ENCODE measurements at places on chromosomes 4 and X. TPM values are rescaled to one million over a fixed set of nuclear protein-coding genes. Genes with fewer than 3 reads are reported as not detected.
A peak's percentile ranks its signal among the peaks of the same experiment; 100 is the strongest.

DNA sequence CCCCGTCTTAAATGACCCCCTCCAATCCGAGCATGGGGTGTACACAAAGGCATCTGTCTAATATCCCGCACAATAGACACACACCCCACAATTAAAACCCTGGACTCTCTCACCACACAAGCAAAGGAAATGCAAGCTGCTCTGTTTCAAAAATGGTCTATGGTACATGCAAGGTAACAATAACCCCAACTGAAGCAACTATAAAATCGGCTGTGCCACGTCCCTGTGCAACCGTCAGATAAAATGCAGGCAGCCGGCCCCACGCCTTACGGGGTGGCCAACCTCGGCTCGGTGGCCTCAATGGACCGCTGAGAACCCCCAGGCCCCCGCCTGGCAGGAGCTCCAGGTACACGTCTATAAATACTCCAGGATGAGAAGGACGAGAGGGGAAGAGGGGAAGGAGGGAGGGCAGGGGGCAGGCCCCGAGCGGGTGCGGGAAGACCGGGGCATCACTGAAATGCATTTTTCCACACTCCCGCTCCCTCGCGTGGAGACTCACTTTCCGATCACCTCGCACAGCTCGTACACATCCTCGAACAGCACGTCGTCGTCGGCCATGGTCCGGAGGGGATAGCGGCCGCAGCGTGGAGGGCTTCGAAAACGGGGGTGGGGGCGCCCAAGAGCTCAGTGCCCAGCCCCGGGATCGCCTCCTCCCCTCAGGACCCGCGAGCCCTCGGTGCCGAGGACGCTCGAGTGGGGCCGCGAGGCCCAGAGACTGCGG is 763 bp downstream of the CASK start:
- H3K36me3 ChIP-seq, result no peaks in the 10 kb centered on the region
- peak overlapping the region; percentile 17 for H3K27ac ChIP-seq
- peaks cover 9% of the 10 kb centered on the region for H3K27me3 ChIP-seq
- peak overlapping the region; percentile 84 for H3K4me3 ChIP-seq
- H3K4me1 ChIP-seq, result peaks cover 8% of the 10 kb centered on the region

Gene CCNG2
- 26.4 TPM for polyA plus RNA-seq

Gene NPY2R
- not detected for polyA plus RNA-seq

DNA sequence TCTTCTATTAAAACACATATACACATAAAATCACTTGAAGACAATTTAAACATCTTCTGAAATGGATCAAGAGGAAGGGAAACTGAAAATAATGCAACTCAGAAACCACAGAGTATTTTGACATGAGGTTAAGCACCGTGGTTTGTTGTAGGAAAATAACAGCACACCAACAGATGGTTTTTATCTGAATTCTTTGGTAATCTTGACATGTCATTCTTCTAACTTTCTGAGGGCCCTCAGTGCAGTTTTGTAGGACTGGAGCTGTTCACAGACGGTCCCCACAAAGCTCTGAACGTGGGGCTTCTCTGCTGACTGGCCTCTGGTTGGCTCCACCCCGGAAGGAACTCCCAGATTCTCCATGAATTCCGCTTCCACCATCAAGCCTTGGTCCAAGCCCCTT is 16.0 kb upstream of the TLR8 start:
- peak; percentile 54 for DNase-seq
- no peak overlapping the region for H3K4me3 ChIP-seq
- H3K27ac ChIP-seq, result peak overlapping the region; percentile 76
- peaks cover 22% of the 10 kb centered on the region for H3K36me3 ChIP-seq
- H3K4me1 ChIP-seq, result peaks cover 59% of the 10 kb centered on the region

DNA sequence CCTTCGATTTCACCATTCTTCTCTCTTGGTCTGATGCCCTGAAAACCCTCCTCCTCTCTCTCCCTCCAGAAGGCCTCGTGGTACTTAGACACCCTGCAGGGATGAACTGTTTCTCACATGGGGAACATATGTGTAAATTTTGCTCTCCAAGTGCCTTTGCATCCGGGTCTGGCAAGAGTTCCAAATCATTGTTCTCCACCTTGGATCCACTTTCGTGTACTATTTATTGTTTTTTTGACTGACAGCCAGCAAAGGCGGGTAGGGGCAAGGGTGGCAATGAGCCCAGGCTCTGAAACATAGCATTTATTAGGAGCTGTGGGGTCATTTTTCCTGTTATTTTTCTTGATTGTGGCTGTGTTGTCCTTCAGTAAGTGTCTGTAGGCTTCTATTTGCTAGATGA is 81.7 kb downstream of the RTL5 start:
- H3K27me3 ChIP-seq, result no peaks in the 10 kb centered on the region
- H3K27ac ChIP-seq, result no peak overlapping the region
- DNase-seq, result no peak
- H3K4me3 ChIP-seq, result no peak overlapping the region
- H3K4me1 ChIP-seq, result peaks cover 38% of the 10 kb centered on the region
- no peaks in the 10 kb centered on the region for H3K36me3 ChIP-seq

Gene PCSK1N
- not detected for polyA plus RNA-seq

GRCh38 chrX:20418379-20419150 is 151.9 kb upstream of the RPS6KA3 start:
- peaks cover 10% of the 10 kb centered on the region for H3K4me1 ChIP-seq
- peaks cover 2% of the 10 kb centered on the region for H3K27me3 ChIP-seq
- no peak overlapping the region for H3K27ac ChIP-seq
- DNase-seq, result no peak
- H3K4me3 ChIP-seq, result no peak overlapping the region

Gene S100G
- not detected for polyA plus RNA-seq

GRCh38 chrX:116435597-116435996 is 809 bp upstream of the SLC6A14 start:
- no peak overlapping the region for H3K27ac ChIP-seq
- H3K36me3 ChIP-seq, result no peaks in the 10 kb centered on the region

GRCh38 chr4:1416051-1416947 is 10.1 kb upstream of the NKX1-1 start:
- H3K27me3 ChIP-seq, result peaks cover 41% of the 10 kb centered on the region
- no peaks in the 10 kb centered on the region for H3K4me1 ChIP-seq
- no peaks in the 10 kb centered on the region for H3K36me3 ChIP-seq
- no peak overlapping the region for H3K4me3 ChIP-seq
- H3K27ac ChIP-seq, result no peak overlapping the region

- no peak overlapping the region for H3K4me3 ChIP-seq
- no peak overlapping the region for H3K27ac ChIP-seq
- no peaks in the 10 kb centered on the region for H3K36me3 ChIP-seq
- no peaks in the 10 kb centered on the region for H3K27me3 ChIP-seq
Measured at GRCh38 chr4:86174506-86174905, 185.3 kb downstream of the MAPK10 start.

- no peaks in the 10 kb centered on the region for H3K36me3 ChIP-seq
- DNase-seq, result no peak
- no peak overlapping the region for H3K4me3 ChIP-seq
Measured at GRCh38 chr4:123937581-123937980, 541.0 kb downstream of the SPRY1 start.
